Esophagus squamous epithelium (tissue), 5 donors: ENCODE measurements at places on chromosomes 6 and 20.

DNA sequence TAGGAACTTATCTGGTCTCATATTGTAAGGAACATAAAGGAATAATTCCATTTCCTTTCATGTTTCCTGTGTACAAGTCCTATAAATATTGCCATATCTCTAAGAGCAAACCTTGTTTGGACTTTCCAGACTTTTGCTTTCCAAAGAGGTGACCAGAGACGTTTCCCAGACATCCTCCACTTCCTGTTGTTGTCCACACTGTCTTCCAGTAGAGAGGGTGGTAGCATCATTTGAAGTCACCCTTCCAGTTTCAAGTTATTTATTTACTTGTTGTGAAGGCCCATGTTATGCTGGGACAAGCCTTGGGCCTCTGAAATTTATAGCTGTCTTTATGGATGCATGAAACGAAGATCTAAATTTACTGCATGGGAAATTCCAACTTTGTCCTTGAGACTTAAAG is 10.6 kb upstream of the TGM3 start:
- DNase-seq = no peak

DNA sequence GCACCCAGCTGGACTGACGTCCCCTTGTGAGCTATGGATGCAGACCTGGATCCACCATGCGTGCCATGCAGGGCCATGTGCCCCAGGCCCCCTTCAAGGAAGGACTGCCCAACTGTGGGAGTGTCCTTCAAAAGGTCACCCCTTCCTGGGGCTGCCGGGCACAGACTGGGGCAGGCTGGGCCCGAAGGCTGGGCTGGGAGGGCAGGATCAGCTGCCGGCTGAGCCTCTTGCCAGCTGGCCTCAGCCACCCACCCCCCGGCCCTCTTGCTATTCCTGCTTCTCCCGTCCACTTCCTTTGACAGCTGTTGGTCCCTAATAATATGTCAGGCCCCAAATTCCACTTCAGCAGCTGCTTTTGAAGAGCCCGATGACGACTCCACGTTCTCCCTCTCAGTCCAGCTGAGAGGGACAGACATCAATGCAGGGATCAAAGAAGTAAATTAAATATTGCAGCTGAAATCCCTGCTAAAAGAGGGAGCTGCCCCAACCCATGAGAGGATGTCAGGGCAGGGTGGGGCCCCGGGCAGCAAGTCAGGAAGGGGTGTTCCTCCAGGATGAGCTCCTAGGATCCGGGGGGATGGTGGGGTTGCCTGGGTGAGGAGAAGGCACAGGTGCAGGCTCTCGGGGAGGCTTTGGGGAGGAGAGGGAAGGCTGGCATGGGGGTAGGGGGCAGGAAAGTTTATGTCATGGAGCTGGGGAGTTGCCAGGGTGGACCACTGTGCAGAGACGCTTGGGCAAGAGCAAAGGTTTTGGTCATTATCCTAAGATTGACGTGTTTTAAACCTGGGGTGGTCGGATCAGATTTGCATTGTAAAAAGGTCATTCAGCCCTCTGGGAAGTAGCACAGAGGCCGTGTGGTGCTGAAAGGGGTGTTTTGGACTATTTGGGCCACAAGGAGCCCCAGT is 185.0 kb downstream of the ANKRD60 start:
- no peak for DNase-seq

DNA sequence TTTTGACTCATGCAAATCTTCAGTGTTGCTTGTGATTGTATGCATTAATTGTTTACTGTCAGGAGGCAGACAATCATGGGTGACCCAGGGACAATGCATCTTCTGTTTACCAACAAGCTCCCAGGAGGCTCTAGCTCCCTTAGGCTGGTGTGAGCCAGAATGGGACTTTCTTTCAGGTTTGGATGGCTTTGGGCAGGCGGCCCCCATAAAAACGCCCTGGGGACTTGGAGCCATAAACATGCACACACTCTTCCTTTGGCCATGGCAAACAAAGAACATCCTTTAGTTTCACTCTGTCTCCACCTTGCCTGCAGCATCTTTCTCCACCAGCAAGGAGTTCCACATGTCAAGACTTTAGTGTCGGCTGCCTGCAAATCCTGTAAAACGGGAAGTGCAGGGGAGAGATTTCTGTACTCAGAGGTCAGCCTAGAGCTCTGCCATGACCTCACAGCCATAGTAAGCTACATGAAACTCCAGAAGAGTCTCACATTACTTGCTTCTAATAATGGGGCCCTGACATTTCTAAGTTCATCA is 127.6 kb downstream of the MAP3K7 start:
- DNase-seq = no peak

DNA sequence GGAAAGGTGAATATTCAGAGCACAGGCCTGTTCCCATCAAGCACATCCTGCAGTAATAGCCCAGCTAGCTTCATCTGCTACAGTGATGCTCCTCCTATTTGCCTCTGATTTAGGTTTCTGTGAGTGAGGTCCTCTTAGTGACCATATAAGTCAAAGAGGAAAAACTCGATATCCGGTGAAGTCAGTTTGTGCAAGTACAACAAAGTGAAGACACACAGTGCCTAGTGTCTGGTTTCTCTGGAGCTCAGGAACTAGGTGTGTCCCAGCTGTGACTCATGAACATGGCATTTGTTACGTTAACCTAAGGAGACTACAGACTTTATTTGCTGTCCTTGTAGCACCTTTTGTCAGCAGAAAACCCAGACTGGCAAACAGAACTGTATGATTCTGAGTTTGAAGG is 33.9 kb downstream of the EDN1 start:
- no peak for DNase-seq

- no peak for DNase-seq
Observed at GRCh38 chr20:6976106-6976900, 208.8 kb downstream of the BMP2 start.

- DNase-seq = no peak
Observed at GRCh38 chr6:159982731-159983506, 14.0 kb downstream of the IGF2R start.
